ENCODE measurements at places on chromosomes 7 and 10.

GRCh38 chr7:143492799-143493739, 15.4 kb downstream of the TAS2R41 start:
- DNase-seq: no peak

DNA sequence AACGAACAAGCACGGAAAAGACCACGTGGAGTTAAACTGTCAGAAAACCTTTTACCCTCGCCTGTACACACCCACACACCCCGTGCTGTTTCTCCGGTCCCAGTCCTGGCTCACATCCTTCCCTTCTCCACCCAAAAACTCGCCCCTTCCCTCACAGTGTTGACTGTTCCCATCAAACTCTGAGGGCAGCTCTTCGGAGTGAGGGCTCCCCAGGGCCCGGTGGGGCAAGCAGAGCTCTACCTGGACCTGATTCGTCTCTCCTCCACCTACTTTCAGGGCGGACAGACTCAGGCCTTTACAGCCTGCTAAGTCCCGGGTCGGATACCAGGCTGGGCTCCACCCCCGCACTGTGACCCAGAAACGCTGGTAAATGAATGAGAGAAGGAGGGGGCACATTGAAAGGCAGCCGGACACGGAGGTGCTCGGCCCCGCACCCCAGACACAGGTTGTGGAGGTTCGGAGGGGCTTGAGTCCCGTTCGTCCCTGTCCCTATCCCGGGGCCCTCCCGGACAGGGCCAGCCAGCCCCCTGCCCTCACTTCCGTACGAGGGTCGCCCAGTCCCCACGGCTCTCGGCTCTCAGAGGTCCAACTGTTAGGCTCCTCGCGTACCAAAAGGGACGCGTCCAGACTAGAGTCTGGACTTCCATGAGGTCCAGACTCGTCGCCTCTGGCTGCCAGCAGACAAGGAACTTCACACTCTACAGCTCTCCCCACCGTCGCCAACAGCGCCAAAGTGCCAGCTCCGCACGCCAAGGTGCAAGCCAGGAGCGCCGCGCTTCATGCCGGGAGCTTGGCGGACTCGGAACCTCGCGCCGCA, 31.7 kb upstream of the ASL start:
- DNase-seq: no peak

- no peak for DNase-seq
Measured at GRCh38 chr7:142894112-142894984, 8.8 kb upstream of the TRPV6 start.

- DNase-seq: no peak
Measured at GRCh38 chr10:121570315-121570714, 27.9 kb downstream of the FGFR2 start.

DNA sequence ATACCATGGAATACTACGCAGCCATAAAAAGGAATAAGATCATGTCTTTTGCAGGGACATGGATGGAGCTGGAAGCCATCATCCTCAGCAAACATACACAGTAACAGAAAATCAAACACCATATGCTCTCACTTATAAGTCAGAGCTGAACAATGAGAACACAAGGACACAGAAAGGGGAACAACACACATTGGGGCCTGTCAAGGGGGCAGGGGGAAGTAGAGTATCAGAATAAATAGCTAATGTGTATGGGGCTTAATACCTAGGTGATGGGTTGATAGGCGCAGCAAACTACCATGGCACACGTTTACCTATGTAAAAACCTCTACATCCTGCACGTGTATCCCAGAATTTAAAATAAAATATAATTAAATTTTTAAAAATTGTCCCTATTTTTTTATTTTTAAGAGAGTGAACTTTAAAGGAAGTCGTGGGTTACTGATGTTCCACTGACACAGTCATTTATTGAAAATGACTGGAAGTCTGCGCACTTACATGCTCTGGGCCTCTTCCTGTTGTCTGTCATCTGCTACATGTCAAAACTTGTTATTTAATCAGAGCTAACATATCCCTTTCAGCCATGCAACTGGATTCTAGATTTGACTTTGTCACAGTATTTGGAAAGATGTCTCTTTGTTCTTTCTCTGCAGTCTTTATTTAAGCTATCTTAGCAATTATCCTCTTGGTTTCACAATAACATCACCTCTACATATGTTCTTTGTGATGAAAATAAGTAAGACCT, 73.7 kb upstream of the ABCB5 start:
- no peak for DNase-seq

GRCh38 chr10:112195224-112195623, 11.7 kb upstream of the GPAM start:
- no peak for DNase-seq

DNA sequence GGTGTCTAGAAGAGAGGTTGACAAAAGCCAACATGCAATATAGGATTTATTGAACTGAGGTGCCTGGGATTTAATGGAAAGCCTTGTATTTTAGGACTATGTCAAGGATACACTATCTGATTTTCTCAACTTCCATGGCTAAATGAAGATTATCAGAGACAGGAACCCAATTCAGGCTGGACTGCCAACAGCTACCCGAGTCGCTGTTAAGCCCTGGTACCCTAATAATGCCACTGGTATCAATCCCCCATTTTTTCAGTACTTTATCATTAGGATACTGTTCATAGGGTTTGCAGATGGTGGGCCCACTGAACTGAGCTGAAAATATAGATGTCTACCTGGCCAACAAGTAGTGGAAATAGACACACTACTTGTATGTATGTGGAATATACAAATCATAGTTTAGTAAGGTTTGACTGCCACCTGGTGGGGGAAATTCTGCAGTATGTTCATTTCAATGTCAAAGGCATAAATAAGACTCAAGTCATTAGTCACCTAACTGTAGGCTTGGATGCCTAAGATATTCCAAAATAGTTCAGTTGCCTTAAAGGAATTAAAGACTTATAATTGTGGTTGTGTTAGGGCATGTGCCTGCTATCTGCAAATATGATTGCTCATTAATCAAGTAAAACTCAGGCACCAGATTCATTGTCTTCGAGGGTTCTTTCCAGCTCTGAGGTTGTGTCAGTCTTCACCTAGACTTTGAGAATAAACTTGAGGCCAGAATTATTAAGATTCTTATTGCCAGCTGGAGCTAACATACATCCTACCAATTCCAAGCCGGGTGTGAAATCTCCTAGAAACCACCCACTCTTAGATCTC, 34.1 kb upstream of the NOBOX start:
- peak; percentile 2 for DNase-seq

- DNase-seq: no peak
Measured at GRCh38 chr10:101562231-101562630, 25.8 kb downstream of the POLL start.

DNA sequence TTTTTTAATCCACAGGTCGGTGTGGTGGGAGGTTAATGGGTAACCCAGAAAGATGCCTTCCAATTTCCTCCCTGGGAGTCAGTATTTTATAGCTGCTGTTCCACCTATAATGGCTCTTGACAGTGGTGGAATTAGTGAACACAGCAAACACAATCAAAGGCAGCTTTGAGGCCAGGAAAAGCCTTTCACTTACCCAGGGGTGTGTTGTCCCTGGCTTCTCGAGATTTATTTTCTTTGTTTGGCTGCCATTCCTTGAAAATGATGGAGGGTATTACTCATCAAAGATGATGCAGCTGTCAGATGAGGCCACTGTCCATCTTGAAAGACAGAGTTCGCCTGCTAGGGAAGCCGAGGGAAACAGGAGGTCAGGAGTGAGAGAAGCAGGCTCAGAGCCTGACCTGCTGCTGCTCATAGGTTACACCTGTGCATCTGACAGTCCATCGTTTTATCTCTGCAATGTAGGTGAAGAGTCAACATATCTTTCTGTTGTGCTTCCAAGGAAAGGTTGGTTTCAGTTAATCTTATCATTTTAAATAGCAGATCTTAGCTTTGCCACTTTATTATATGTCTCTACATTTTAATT, 221.6 kb downstream of the XPNPEP1 start:
- no peak for DNase-seq

- no peak for DNase-seq
Measured at GRCh38 chr7:55188590-55189138, 169.8 kb downstream of the EGFR start.

- no peak for DNase-seq
Measured at GRCh38 chr7:110841840-110842545, 248.9 kb upstream of the LRRN3 start.

DNA sequence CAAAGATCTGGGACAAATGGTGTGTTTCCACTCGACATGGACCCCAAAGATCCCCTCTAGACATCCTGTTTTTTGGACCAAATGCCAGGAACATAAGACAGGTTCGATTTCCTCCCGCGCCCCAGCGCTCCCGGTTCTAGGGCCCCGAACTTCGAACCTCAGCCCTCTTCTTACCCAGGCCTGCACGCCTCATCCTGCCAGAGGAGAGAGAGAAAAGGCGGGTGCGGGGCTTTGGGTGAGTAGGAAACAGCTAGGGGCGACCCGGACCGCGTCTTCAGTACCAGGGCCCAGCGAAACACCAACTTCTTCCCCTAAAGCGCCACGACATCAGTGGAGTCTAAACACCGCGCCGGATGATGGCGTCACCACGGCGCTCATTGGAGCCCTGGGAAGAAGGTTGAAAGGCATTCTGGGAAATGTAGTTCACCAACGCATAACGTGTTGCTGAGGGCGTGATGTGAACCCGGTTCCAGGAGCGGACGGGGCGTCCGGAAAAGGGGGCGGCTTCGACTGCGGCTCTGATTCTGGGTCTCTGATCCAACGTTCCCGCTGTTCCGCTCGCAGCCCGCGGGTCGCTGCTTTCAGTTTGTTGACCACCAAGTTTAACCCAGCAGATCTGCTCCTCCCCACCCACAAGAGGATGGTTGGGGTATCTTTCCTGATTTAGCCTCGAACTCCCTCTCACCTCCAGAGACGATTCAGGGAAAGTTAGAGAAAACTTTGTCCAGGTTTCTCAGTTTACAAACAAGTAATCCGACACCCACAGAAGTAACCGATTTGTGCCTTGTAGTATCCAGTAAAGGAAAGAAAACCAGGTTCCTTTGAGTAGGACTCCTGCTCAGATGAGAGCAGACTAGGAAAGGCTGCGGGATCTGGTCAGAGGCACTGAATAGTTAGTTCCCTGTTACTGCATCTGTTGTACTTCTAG, at the start of gene BET1:
BET1 (minus strand) TSS at position 332 of the 928 bp plus-strand sequence; CDS start at position 193, 139 bp downstream.
- DNase-seq: peak; percentile 87

DNA sequence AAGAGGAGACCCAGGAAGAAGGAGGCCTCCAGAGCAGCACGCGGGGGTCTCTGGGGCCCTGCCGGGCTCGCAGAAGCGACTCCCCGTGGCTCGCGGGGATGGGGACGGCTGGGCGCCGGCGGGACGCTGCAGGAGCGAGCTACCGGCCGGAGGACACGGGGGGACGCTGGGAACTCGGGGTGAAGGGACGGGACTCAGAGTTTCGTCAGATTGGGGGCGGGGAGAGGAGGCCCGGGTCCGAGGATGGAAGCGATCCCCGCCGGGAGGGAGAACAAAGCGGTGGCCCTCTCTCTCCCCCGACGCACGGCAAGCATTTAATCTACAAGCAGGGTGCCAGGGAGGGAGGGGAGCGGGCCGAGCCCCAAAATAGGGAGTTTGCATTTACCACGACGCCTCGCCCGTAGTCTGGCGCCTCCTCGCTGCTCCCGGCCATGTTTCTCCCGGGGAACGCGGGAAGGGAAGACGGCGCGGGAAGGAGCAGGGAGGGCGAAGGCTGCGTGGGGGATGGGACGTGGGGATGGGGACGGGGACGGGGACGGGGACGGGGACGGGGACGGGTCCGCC, at the start of gene PRTFDC1:
PRTFDC1 (minus strand) TSS at position 464 of the 564 bp plus-strand sequence; CDS start at position 433, 31 bp downstream.
- no peak for DNase-seq

DNA sequence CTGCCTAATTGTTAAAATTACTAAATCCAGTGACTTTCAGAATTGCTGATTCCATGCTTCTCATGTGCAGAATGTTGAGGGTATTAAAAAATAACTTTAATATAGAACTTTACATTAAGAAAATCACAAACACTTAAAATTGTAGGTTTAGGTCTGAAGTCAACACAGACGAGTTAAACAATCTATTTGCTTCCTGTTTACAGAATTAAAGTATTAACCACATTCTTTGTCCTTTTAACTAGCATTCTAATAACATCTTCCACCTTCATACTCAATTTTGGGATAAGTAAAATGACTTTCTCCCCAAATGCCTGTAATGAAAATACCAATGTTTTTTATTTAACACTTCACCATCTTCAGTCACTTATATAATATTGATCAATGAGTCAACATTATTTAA, 2.2 kb downstream of the ITGB1 start:
- DNase-seq: no peak

GRCh38 chr10:102645388-102645740, 1.1 kb downstream of the TRIM8 start:
- DNase-seq: no peak

- no peak for DNase-seq
Measured at GRCh38 chr10:34364253-34365037, 450.7 kb downstream of the PARD3 start.

DNA sequence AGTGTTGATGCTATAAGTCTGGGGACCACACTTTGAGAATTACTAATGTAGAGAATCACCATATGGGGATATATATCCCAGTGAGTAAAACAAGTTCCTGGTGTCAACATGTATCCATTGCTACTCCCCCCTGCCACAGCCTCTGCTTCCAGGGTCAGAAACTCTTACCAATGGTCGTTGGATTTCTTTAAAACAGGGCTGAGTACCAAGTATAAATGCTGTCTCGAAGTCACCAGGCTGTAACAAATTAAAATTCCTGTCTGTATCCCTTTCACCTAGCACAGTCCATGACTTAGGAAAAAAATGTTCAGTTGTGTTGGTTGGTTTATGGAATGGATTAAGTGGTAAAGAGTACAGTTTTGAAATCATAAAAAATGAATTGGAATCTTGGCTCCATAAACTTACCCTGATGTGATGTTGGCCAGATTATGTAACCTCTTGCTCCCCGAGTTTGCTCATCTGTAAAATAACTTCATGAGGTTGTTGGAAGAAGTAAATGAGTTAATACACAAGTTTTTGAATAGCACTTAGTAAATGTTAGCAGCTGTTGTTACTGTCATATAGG, 364.0 kb upstream of the LRGUK start:
- DNase-seq: no peak

GRCh38 chr7:82263920-82264782, 179.4 kb downstream of the CACNA2D1 start:
- no peak for DNase-seq

- DNase-seq: no peak
Measured at GRCh38 chr7:81501220-81501619, 268.6 kb downstream of the HGF start.

GRCh38 chr7:96827701-96828100, 118.1 kb upstream of the SEM1 start:
- no peak for DNase-seq

GRCh38 chr7:12386313-12386740, 17.3 kb downstream of the VWDE start:
- DNase-seq: no peak

GRCh38 chr7:47817917-47818316, 130.3 kb downstream of the PKD1L1 start:
- DNase-seq: no peak

GRCh38 chr7:71665716-71666115, 533.8 kb downstream of the GALNT17 start:
- no peak for DNase-seq

All from stimulated activated CD8-positive, alpha-beta memory T cell treated with anti-CD3 and anti-CD28 coated beads, Interleukin-7, amount 100 ng/mL, for 1 hour (primary cell).